ENCODE measurements at places on chromosomes 5 and 9. TPM values are rescaled to one million over a fixed set of nuclear protein-coding genes. Genes with fewer than 3 reads are reported as not detected.

- no peak for DNase-seq
Measured at GRCh38 chr9:135926402-135927194, 19.3 kb upstream of the CAMSAP1 start.

DNA sequence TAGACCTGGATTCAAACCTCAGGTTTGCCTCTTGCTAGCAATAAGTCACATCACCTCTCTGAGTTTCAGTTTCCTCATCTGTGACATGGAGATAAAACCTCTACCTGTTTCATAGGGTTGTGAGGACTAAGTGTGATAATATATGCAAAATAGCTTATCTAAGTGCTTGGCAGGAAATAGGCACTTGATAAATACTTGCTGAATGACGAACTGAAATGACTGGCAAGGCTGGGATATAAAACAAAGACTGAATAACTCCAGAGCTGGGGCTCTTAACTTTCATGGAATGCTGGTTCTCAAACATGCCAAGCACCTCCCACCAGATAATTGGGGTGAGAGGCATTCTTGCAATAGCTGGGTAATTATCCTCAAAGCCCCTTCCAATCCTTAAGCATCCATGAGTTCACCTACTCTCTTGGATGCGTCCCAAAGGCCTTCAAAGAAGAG lies 87.6 kb downstream of the ADRB2 start:
- DNase-seq: no peak

DNA sequence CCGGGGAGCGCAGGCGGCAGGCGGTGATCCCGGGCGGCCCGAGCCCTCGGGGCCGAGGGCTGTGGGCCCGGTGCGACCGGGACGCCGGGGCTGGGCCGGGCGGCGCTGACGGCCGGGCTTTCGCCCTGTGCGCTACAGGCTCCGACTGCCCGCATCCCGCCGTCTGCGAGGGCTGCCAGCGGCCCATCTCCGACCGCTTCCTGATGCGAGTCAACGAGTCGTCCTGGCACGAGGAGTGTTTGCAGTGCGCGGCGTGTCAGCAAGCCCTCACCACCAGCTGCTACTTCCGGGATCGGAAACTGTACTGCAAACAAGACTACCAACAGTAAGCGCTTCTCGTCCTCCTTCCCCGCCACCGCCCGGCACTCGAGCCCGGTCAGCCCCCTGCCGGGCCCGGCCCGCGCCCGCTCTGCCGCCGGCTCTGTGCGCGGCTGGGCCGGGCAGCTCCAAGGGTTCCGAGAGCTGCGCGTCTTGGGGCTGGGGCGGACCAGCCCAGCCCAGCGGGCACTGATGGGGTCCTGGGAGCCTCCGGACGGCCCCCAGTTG lies 1.6 kb downstream of the LMX1B start:
- peak; percentile 22 for DNase-seq

DNA sequence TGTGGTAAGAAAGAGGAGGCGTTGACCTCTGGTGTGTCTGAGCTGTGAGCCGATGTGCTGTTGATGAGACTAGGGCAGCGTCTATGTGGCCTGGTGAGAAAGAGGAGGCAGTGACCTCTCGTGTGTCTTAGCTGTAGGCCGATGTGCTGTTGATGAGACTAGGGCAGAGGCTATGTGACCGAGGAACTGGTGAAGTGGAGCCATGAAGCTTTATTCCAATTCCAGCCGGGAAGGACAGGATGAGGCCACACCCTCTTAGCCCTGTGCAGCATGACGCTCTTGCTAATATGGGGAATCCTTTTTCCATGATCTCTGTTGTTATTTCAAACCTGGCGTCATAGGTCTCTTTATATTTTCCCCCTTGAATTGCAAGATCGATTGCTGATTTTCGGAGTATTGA lies 172.4 kb downstream of the GOLPH3 start:
- DNase-seq: no peak

DNA sequence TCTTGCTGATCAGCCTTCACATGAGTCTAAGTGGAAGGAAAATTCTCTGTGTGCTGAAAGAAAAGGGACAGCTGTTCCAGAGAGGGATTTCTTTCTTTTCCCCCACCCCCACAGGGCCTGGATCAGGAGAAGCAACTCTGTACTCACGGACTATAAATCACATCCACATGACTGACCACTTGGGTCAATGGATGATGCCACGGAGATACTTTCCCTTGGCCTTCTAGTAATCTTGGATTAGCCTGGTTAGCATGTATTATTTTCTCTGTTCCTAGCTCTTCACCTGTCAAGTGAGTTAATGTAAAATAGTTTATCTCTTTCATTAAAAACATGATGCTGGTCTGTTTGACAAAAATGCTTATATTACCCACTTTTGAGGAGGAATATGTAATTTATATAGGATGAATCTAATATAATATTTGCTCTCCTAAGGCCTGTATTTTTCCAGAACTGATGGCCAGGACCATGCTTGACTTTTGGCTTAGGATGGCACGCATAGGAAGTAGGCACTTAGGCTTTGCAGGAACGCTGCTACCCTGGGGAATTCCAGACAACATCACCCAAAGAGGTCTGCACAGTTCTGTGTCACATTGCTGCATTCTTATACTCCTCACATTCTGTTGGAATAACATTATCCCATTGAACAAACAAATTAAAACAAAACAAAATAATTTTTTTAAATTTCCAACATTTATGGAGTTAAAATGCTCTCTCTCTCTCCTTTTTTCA lies 892.1 kb downstream of the TLE1 start:
- no peak for DNase-seq

TMEM174 gene
- total RNA-seq: not detected

GRIA1 gene
- not detected for total RNA-seq

Data from transverse colon (tissue), 4 donors.